NCI-H446 (cell line): ENCODE measurements at places on chromosomes 1 and 21.

GRCh38 chr1:6148497-6149241 lies 31.5 kb downstream of the CHD5 start:
- no peak for DNase-seq

DNA sequence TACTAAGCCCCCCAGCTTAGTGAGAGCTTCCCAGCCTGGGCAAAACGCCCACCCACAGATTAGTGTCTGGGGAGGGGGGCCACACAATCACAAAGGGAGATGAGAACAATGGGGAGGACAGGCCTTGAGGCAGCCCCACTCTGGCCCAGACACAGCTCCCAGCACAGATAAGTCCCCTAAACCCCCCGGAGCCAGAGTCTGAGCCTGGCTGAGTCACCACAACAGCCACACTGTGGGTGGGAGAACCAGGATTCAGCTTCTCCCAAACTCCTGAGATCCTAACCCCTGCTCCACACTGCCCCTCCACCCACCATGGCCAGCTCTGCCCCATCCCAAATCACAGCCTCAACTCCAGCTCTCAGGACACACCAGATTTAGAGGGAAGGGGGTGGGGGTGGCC lies 4.2 kb downstream of the NECTIN4 start:
- no peak for DNase-seq

DNA sequence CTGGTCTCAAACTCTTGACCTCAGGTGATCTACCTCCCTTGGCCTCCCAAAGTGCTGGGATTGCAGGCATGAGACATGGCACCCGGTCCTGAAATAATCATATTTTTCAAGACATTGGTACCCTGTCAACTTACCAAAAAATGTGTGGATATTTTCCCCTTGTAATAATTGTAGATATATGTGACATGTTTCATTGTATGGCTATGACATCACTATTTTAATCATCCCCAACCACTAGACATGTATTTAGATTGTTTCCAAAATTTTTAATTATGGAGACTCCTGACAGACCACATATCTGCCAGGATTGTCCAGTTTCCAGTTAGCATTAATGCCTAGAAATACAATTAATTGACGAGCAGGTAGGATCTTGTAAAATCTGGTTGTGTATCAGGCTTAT lies 96.7 kb upstream of the NEGR1 start:
- DNase-seq = no peak

DNA sequence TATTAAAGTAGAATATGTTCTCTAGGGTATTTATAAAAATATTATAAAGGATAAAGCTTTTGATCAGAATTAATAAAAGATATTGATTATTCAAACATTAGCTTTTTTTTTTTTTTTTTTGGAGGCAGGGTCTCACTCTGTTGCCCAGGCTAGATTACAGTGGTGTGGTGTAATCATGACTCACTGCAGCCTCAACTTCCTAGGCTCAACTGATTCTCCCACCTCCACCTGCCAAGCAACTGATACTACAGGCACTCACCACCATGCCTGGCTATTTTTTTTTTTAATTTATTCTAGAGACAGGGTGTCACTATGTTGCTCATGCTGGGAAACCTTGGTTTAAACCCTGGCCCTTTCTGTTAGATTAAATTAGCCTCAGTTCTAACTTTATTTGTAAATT lies 188.3 kb downstream of the CLEC20A start:
- DNase-seq = no peak

DNA sequence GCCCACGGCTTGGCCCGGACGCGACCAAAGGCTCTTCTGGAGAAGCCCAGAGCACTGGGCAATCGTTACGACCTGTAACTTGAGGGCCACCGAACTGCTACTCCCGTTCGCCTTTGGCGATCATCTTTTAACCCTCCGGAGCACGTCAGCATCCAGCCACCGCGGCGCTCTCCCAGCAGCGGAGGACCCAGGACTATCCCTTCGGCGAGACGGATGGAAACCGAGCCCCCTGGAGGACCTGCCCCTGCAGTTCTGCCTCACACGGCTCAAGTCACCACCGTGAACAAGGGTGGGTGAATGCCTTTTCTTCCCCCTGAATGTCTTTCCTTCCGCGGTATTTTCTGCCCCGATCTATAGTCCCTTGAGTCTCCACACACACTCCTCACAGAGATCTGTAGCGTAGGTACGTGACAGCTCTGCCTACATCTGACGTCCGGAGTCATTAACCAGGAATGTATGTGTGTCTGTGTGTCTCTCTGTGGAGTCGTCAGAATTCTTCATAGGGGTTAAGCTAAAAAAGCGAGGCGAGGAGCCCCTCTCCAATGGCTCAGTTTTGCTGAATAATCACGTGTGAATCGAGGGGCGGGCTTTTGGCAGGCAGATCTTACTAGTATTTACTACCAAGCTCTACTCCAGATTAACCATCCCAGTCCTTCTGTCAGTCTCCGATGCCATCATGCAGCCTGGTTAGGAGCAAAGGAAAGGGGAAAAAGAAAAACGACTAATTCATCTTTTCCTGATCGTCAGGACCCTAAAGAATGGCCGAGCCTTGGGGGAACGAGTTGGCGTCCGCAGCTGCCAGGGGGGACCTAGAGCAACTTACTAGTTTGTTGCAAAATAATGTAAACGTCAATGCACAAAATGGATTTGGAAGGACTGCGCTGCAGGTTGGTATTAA lies at the start of gene CDKN2C:
TSS of gene CDKN2C (plus strand) at position 635 of the 898 bp plus-strand sequence. CDS start at position 759, 124 bp downstream.
- DNase-seq = peak; percentile 92

- no peak for DNase-seq
Observed at GRCh38 chr1:109816975-109817535, 53.3 kb upstream of the EPS8L3 start.

DNA sequence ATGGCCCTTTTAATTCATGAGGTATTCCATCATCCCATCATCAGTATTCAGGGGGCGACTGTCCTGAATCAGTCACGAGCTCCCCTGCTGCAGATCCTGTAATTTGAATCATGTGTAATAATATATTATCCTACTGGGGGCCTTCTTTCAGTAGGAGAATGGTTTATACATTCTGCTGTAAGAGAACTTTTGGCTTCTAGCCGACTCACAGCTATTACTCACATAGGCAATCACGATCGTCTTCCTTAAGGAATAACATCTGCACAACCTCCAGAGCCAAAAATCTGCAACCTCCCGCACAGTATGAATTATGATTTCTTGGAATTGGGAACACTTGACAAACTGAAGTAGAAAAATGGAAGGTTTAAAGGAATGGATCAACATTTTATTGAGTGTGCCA lies 343.0 kb downstream of the USP25 start:
- peak; percentile 93 for DNase-seq

DNA sequence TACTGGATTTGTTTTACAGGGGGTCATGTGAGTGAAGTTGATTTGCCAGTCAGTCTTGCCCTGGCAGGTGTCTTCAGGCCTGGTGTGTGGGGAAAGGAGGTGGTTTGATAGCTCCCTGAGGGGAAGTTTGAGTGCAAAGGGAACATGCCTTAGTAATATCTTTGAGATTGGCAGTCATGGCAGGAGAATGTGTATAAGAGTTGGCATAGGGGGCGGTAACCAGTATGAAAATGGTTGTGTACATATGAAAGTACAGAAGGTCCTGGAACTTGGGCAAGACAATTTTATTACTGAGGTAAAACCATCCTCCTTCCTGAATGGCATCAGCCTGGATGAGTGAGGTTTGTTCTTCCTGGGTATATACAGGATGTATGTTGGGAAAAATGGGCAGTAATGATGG lies 37.6 kb upstream of the PLA2G5 start:
- no peak for DNase-seq

GRCh38 chr1:52916241-52916975 lies 5.1 kb downstream of the ECHDC2 start:
- DNase-seq = no peak

GRCh38 chr21:33020558-33021100 lies 5.1 kb upstream of the OLIG2 start:
- DNase-seq = no peak

GRCh38 chr1:96559707-96560596 lies 161.6 kb upstream of the PTBP2 start:
- no peak for DNase-seq

DNA sequence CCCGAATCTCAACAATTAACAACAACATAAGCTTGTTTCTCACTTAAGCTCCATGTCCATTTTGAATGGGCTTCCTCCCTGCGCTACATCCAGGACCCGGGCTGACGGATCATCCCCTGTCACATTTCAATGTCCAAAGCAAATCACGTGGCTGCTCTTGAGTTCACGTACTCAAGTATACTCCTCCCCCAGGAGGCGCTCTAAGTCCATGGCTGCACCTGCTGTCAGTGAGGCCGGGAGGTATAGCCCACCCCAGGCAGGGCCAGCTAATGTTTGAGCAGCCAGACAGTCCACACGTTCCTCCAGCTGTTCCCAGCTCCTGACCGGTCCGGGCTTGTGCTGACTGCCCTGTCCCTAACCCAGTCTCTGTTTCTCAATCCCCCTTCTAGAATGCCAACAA lies 220.8 kb downstream of the SLC35F3 start:
- no peak for DNase-seq

GRCh38 chr1:168726719-168727118 lies 2.3 kb downstream of the DPT start:
- DNase-seq = no peak

DNA sequence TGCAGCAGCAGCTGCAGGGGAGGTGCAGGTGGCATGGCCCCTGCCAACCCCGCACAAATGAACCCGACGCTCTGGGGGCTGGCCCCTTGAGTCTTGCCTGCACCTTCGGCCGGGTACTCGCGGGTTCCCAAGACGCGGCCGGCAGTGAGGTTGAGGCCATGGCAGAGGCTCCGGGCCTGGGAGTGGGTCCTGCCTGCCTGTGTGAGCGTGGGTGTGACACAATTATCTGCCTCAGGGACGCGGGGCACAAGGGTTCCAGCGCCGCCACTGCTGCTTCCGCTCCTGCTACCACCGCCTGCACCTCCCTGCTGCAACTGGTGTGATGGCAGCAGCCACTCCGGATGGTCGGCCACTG lies 20.9 kb upstream of the TGFB2 start:
- DNase-seq = no peak

GRCh38 chr1:117312453-117313138 lies 54.7 kb upstream of the MAN1A2 start:
- DNase-seq = no peak

DNA sequence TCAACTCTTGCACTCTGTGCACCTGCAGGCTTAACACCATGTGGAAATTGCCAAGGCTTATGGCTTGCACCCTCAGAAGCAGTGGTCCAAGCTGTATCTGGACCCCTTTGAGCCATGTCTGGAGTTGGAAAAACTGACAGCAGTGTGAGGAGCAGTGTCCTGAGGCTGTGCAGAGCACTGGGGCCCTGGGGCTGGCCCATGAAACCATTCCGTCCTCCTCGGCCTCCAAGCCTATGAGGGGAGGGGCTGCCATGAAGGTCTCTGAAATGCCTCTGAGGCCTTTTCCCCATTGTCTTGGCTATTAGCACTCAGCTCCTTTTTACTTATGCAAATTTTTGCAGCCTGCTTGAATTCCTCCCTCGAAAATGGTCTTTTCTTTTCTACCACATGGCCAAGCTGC lies 126.7 kb downstream of the DISC1 start:
- DNase-seq = no peak

DNA sequence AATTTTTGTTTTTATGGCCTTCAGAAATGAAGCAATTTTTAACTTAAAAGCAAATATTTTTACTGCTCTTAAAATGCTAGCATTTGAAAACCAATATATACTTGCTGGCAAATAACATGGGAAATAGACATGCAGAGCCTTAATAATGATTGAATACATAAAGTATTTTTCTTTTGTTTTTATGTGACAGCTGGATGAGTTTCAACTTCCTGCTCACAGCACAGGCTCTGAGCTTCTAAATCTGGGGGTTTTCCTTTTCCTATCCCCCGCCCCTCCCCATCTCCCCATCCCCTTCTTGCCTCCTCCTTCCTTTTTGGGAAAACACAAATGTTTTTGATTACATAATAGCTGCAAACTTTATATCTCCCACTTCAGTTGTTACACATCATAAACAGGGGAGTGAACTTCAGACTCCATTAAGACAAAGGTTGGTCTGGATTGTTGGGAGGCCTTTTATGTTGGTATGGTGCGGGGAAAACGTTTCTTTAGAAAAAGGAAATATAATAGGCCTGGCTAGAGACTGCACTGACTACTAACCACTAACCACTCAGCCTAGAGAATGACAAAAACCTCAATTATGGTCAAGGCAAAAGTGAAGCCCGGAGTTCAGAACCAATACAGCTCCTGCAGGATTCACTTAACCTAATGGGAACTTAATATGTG lies 116.1 kb upstream of the GORAB start:
- DNase-seq = no peak

GRCh38 chr1:177569476-177569875 lies 398.7 kb downstream of the BRINP2 start:
- no peak for DNase-seq

DNA sequence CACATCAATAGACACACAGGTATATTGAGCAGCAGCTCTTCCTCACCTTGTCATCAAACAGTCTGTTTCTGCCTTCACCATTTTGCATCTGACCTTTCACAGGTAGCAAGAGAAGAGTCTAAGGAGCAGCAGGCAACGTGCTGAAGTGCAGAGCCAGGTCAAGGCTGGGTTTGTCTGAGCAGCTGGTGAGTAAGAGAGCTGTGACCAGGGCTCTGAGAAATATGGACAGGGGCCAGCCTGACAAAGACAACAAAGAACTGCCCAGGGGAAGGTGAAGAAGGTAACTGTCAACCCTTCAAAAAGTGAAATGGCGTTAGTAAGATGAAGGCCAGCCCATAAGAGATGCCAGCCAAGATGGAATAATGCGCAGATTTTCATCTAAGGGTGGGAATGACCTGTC lies 58.9 kb upstream of the LRRC8D start:
- no peak for DNase-seq

DNA sequence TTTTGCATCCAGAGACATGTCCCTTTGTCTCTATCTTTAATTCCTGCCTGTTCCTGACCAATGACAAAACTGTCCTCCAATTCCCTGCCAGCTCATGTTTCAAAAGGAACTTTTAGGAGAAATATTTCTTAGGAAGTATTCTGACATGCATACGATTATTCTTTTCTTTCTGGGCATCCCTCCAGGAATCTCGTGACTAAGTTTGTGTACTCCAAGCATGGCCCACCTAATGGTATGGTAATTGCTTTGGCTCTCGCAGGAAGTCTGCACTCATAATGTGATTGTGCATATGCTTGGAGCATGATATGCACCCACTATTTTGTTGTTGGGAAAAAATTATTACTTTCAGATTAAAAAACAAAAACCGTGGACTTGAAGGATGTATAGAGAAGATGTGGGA lies 256.4 kb downstream of the PRDM2 start:
- DNase-seq = no peak

- no peak for DNase-seq
Observed at GRCh38 chr1:8790987-8791386, 26.5 kb downstream of the RERE start.

DNA sequence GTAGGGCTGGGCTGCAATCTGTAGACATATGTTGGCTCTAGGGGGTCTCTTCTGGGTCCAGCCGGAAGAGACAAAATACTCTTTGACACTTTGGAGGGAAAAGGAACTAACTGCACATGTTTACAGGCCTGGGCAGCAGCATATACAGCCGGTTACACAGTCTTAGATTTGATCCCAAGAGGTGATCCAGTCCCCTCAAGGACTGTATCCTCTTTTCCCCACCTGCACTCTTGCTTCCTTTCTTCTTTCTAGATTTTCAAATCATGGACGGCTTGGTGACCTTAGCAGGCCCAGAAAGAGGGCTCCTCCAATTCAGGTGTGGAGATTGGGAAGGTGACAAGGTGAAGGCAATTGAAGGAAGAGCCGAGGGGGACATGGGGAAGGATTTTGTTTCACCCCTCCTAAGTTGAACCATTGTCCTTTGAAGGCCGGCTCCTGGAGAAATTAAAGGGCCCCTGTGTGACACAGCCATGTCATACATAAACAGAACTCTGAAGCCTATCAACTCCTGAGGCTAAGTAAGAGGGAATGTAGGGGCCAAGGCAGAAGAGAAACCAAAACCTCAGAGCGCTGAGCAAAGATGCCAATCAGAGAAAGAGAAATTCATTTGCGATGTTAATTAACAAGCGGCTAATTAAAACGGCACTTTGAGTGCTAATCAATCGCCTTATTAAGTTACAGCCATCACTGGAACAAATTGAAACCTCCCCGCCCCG lies 5.9 kb upstream of the BARHL2 start:
- no peak for DNase-seq
